Mesendoderm (in vitro differentiated cells): ENCODE measurements at places on chromosomes 4 and X.

GRCh38 chr4:81736324-81736723, 264.6 kb upstream of the RASGEF1B start:
- DNase-seq: peak; percentile 40

GRCh38 chr4:161538941-161539340, 624.9 kb downstream of the FSTL5 start:
- no peak for DNase-seq

GRCh38 chr4:184448821-184449220, 25.5 kb downstream of the IRF2 start:
- no peak for DNase-seq

- no peak for DNase-seq
Observed at GRCh38 chr4:176919631-176920030, 126.9 kb upstream of the VEGFC start.

- DNase-seq: no peak
Observed at GRCh38 chr4:119025916-119026661, 109.5 kb upstream of the MYOZ2 start.

GRCh38 chrX:41705680-41706374, 17.1 kb downstream of the GPR34 start:
- DNase-seq: no peak

DNA sequence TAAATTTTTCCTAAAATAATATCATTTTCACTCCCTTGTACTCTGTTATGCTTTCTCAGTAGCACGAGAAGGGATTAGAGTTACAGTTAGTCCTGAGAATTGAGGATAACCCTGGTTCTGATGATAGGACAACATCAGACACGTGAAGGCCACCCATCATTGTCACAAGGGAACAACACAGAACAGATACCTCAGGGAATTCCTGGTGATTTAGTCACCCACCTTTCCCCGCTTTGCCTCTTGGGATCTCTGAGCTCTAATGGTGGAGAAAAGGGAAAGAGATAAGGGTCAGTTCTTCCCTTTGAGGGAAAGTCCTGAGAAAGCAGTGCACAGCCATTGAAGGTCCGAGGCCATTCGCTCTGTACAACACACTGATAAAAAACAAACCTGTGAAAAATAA, 112.3 kb upstream of the GALNT7 start:
- DNase-seq: peak; percentile 58

DNA sequence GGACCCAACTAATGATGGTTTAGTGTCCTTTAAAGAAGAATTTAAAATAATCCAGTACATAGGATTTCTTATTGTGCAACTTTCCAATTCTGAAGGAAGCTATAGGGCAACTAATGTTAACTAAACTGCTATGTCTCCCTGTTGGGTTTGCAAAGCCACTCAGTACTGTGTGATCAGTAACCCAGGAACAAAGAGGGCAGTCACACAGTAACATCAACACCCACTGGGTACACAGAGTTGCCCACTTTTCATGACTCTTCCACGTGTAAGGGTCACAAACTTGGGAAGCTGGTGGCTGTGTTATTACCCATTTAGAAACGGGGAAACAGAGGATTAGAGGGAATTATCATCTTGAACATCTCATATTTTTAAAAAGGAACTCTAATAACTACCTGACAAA, 555.0 kb upstream of the DIPK2B start:
- no peak for DNase-seq

DNA sequence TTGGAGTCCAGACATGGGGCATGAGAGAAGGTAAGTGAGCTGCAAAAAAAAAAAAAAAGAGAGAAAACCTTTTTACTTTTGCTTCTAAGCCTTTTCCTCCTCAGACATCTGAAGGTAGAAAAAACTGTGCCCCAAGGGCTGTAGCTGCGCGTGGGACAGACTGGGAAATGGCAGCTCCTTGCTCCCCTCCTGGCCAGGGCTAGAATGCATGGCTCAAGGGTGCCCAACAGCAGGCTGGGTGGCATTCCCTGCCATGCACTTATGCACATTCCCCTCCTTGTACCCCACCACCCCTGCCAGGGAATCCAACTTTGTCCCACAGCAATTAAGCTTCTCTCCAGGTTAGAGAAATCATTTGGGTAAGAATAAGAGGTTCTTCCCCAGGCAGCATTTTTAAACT, 421.2 kb downstream of the TRAM1L1 start:
- peak; percentile 11 for DNase-seq

DNA sequence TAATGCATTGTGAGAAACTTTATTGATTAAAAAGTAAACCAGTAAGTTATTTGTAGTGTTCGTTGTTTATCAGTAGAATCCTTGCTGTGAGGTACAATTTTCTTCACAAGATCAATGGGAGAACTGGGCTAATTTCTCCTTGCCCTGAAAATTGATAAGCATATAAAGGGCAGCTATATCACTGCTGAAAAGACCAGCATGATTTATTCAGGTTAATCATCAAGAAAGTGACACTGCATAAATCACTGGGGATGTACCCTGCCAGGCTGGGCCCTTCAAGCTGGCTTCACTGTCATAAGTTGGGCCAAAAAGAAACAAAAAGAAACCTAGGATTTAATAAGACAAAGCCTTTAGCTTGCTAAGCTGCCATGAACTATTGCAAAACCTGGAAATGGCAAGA, 746.7 kb downstream of the STPG2 start:
- DNase-seq: no peak

GRCh38 chrX:67558267-67558666, 14.4 kb downstream of the AR start:
- no peak for DNase-seq

DNA sequence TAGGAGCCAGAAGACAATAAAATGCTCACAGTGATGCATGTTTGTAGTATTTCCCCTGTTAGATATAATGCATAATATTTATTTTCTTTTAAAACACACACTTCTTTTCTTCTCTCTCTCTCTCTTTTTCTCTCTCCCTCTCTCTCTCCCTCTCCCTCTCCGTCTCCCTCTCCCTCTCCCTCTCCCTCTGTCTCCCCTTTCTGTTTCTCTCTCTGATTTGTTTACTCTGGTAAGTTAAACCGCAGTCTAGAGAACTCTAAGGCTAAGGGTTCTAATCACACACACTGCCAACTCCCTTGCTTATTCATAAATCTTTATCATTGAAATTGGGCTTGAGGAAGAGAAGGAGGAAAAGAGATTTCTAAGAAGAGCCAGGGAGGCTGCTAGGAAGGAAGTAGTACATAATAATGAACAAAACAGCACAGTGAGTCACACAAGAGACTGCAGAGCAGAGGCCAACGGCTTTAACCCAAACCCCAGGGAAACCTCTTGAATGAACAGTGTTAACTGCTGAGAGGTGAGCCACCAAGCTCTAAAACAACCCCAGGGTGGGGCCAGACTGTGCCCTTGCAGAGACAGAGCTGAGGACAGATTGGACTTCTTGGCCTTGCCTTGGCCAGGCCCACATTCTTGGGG, 9.1 kb upstream of the PHOX2B start:
- DNase-seq: no peak

- no peak for DNase-seq
Observed at GRCh38 chr4:138685316-138685715, 330.3 kb upstream of the NOCT start.

GRCh38 chr4:124253080-124253479, 459.5 kb downstream of the ANKRD50 start:
- no peak for DNase-seq

DNA sequence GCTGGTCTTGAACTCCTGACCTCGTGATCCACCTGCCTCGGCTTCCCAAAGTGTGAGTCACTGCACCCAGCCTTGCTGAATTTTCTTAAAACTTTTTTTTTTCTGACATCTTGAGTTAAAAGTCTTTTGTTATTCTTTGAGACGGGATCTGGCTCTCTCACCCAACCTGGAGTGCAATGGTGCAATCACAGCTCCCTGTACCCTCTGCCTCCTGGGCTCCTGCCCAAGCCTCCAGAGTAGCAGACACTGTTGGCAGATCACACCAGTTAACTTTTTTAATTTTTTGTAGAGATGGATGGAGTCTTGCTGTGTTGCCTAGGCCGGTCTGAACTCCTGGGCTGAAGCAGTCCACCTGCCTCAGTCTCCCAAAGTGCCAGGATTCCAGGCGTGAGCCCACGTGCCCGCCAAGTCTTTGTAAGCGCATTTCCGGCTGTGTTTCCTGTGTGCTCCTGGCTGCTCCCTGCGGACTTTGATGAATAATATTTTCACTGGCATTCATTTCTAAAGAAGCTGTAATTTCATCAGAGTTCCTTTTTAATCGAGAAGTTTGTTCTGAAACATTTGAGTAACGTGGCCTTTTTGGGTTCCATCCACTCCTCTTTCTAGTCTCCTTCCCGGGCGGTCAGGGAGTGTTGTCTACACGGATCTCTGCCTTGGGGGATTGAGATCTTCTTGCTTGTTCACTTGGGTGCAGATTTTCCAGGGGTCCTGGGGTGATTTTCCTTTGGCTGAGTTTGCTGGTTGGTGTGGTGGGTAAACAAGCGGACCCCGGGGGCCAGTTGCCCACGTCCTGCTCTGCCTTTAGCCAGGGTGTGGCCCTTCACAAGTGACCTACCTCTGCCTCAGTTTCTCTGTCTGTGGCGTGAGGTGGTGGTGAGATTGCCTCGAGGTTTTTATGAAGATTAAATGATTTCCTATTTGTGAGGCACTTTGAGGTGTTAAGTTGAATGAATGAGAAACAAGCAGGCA, 44.4 kb downstream of the PCGF3 start:
- DNase-seq: no peak

DNA sequence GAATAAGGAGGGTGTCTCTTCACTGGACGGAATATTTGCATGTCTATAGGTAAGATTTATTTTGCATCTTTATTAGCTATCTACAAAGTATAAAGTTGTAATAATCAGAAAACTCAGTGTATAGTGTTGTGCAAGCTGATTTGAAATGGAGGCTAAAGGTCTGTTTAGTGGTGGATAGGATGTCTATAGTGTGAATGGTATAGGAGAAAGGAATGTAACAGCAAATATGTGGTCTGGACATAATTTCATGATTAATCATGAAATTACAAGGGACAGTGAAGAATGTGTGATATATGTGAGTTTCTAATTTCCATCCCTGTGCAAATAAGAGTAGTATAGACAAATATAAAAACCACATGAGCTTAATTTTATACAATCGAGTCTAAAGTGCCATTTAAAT, 79.3 kb upstream of the CAMK2D start:
- no peak for DNase-seq

DNA sequence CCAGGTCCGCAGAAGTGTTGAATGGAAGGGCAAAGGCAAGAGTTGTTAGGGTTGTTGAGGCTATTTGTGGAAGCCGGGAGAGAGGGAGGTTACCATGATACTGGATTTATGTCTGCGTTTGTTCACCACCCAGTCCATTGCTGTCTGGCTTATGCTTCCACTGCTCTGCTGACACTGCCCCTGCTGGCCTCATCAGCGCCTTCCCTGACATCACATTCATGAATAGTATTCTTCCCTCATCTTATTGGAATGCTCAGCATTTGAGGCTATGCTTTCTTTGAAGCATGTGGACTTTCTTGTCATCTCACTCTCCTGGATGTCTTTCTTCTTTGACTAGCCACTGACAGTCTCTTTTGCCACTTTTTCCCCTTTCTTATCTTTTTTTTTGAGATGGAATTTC, 10.3 kb downstream of the GNL3L start:
- DNase-seq: peak; percentile 87

DNA sequence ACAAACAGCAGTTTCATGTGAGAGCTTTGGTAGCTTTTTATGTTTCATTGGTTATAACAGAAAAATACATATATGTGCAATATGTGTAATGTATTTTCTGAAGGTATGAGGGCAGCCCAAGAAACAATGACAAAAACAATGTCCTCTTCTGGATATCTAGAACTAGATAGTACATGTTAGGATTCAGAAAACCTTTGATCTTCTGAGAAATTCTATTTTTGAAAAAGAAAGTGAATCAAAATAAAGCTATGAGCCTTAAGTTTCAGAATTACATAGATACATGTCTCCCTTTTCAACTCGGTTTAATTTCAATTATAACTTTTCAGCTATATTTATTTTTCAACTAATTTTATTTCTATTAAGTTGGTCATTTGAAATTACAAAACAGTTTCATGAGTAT, 131.9 kb downstream of the REELD1 start:
- DNase-seq: no peak

GRCh38 chrX:37472836-37473235, 98.6 kb upstream of the LANCL3 start:
- DNase-seq: no peak

GRCh38 chr4:83240379-83240875, 44.2 kb downstream of the COQ2 start:
- no peak for DNase-seq

GRCh38 chr4:53697016-53697685, 105.9 kb upstream of the LNX1 start:
- DNase-seq: no peak
